ENCODE measurements at places on chromosomes 4 and X.

- DNase-seq: peak; percentile 2
These were observed 564 bp downstream of the FAM149A start for GRCh38 chr4:186104890-186105646.

DNA sequence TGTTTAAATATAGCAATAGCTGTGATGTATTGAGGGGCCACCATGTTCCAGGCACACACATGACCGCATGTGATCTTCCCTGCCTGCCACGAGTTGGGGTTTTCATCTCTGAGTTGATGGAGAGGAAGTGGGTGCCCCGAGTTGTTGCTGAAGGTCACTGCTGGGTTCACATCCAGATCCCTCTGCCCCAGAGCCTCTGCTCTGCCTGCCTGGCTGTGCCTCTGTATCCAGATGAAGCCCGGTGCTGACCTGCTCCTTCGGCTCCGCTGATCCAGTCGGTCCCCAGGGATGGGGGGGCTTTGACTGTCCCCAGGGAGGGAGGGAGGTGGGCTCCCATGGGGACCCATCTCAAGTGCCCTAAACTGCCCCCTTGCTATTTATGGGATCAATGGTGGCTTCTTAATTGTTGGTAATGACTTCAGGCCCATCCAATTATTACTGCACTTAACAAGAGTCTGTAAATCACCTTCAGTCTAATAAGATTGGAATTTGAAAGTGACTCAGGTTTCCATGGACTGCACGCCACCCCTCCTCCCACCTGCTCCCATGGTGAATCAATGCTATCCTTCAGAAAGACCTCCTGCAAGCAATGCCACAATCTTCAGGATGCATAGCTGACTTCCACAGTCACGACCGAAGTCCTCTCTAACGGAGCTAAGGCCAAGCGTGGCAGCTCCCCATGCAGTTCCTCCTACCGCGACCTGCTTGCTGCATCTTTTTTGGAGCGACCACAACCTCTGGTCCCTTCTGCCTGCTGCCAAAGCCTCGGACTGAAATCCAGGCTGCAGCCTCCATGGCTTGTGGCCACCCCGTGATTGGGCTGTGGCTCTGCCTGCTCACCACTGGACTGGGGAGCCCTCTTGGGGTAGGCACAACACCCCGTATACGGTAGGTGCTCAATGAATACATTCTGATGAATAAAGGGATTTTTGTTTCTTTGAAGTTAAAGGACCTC is 73.1 kb downstream of the CPZ start:
- DNase-seq: peak; percentile 19

DNA sequence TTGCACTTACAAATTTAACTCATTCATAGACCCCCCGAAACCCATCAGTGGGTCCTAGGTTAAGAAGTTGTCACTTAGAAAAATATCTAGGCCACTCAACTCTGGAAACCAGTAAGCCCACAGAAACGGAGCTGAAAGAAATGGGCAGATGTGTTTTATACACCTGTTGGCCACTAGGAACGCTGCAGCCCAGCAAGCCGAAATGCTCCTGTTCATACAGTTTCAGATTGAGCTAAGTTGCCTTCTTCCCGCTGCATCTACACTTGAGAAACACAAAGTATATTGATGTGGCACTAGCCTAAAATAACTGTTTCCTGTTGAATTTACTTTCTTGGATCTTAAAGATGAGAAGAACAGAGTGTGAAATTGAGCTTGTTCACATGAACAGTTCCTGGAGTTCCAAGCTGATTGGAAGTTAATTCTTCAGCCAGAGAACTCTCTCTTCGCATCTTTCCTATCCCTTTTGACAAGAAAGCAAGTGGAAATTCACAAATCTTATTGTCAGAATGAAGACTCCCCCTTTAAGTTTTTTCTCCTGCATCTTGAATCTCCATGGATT is 174.1 kb downstream of the RBMX2 start:
- DNase-seq: peak; percentile 28

- DNase-seq: no peak
These were observed 141.1 kb upstream of the KIT start for GRCh38 chr4:54516556-54517215.

- peak; percentile 97 for DNase-seq
These were observed 466.6 kb downstream of the INPP4B start for GRCh38 chr4:142379277-142380051.

GRCh38 chr4:41361794-41362526 is 105.2 kb downstream of the UCHL1 start:
- DNase-seq: peak; percentile 54

GRCh38 chr4:9859810-9860209 is 78.4 kb downstream of the DRD5 start:
- no peak for DNase-seq

- DNase-seq: no peak
These were observed 12.1 kb downstream of the SUPT20HL2 start for GRCh38 chrX:24301806-24302205.

- DNase-seq: no peak
These were observed 360.5 kb upstream of the SLC7A11 start for GRCh38 chr4:138602664-138603063.

DNA sequence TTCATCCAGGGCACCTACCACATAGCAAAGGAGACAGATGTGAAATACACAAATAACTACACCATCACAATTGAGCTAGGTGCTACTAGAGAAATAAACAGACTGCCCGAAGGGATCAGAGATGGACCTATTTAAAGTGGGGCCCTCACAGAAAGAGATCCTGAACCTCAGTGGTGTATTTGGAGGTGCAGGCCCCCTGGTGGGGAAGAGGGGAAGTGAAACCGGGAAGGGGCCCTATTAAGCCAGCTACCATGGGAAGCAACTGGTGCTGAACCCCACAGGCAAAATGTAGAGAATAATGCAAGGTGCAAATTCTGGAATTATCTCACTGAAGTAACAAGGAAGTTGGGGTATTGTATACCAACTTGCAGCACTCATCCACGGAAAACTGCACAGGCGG is 78.6 kb upstream of the FAM9A start:
- peak; percentile 21 for DNase-seq

GRCh38 chr4:71184195-71184781 is 154.5 kb upstream of the SLC4A4 start:
- DNase-seq: peak; percentile 70

- peak; percentile 90 for DNase-seq
These were observed 11.3 kb upstream of the APLN start for GRCh38 chrX:129665916-129666644.

DNA sequence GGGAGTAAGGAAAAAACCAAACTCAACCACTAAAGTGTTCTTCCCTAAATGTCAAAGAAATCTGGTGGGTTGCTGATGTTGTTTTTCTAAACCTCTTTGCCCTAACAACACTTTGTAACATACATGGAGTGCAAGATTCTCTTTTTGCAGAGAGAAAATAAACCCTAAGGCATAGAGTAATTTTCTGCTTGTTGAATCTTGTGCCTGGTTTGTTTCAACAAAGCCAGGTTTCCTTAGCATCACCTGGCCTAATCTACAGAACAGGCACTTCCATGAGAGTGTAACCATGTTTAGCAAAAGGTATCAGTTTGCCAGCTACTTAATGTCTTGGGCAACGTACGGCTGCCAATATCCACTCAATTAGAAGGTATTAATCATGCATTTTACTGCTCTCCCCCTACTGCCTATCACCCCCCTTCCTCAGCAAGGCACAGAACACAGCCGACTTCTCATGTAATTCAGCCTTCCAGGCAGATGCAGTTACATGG is 219.2 kb downstream of the MAML3 start:
- DNase-seq: no peak

DNA sequence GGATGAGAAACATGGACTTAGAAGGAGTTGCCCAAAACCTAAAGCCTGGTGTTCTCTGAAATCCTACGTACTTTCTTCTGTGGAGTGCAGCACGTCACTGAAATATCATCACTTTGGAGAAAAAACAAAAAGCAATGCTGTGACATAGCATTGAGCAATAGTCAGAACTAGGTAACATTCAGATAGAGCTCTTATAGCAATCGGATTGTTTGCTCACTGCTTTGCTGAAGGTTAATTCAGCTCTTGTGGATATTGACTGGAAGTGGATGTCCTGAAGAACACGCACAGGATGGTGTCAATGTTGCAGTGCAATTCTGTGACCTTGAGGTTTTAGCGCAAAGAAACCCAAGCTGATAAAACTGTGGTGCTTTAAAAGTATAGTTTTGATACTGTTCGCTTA is 114.2 kb upstream of the GRXCR1 start:
- no peak for DNase-seq

DNA sequence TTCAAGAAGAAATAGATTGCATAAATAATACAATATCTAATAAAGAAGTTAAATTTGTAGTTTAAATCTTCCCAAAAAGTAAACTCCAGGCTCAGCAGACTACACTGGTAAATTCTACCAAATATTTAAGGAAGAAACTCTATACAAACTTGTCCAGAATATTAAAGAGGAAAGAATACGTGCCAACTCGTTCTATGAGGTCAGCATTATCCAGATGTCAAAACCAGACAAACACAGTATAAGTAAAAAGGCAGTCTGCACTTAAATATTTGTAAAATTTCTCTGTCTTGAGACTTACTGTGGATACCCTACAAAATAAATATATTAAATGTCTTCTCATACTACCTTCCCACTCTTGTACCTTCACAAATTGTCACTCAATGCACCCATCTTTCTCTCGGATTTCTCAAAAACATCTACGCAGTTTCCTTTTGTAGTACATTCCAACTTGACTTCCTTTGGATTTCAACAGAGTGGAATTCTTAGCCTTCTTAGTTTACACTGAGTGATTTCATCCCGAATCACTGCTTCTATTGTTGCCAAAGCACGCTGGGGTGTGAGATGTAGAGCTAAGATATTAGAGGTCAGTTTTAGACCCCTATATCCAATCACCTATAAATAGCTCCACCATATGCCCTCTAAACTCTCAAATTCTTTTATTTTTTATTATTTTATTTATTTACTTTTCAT is 71.6 kb upstream of the MAB21L2 start:
- DNase-seq: peak; percentile 65
